ENCODE measurements at places on chromosomes 4 and X. TPM values are rescaled to one million over a fixed set of nuclear protein-coding genes. Genes with fewer than 3 reads are reported as not detected.

DNA sequence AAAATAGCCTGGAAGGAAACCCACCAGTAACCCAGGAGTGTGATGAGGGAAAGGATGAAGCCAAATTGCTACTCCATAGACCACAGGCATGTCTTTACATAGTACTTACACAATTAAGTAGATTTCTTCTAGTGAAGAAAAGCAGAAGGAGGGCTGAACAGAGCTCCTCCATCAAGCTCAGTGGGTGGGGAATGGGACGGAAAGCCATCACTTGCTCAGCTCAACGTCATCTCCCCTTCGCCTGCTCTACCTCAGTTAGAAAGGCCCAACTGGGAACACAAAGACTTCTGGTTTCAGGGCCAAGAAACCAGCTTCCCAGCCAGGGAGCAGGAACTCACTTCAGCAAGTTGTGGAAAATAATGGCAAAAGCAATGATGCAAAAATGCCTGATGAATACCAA lies 36.6 kb downstream of the ADGRG2 start:
- DNase-seq = no peak

ADH7 gene
- total RNA-seq = not detected

CDKL2 gene
- 0.21 TPM for total RNA-seq

- no peak for DNase-seq
Measured at GRCh38 chr4:16884673-16885460, 13.6 kb downstream of the LDB2 start.

HPGD gene
- total RNA-seq = 7.2 TPM

GRCh38 chrX:146055733-146056132 lies 238.1 kb downstream of the SLITRK2 start:
- no peak for DNase-seq

DNA sequence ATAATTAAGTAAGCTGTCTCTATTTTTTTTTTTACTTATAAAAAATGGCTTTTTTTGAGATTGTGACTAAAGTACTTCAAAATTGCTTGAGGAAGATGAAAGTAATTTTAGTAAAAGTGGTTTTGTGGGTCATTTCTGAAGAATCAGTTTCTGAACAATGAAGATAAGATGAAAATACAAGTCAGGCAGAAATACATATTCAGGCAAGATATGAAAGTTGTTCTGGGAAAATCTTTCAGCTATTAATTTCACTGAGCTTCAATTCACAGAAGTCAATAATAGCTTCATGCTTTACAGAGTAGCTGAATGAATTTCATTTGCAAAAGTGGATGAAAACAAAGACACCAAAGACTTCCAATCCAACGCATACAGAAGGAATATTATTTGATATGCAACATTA lies 305.2 kb upstream of the ARSJ start:
- DNase-seq = no peak

GRCh38 chrX:105331244-105331643 lies 110.8 kb upstream of the TEX13A start:
- DNase-seq = no peak

GRCh38 chr4:98482503-98482846 lies 175.9 kb downstream of the TSPAN5 start:
- no peak for DNase-seq

CXCL13 gene
- total RNA-seq = 0.90 TPM

GPR143 gene
- 0.21 TPM for total RNA-seq

GRCh38 chr4:60223208-60223923 lies 976.8 kb upstream of the ADGRL3 start:
- DNase-seq = no peak

DNA sequence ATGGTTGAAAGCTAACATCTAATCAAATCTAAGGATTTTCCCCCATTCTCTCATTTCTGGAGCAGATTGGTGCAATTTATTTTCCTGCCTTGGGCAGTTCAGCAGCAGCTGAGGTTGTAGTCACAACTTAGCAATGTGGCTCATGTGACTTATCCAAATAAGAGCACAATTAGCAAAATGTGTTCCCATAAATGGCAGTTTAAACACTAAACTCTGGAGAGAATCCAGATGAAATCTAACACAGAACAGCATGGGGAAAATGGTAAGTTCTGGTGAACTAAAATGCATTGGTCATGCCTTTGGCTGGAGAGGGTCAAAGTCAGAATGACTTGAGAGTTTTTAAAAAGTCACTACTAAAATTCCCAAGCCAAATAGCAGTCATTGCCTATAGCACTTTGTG lies 422.6 kb upstream of the DIPK2B start:
- DNase-seq = no peak

DNA sequence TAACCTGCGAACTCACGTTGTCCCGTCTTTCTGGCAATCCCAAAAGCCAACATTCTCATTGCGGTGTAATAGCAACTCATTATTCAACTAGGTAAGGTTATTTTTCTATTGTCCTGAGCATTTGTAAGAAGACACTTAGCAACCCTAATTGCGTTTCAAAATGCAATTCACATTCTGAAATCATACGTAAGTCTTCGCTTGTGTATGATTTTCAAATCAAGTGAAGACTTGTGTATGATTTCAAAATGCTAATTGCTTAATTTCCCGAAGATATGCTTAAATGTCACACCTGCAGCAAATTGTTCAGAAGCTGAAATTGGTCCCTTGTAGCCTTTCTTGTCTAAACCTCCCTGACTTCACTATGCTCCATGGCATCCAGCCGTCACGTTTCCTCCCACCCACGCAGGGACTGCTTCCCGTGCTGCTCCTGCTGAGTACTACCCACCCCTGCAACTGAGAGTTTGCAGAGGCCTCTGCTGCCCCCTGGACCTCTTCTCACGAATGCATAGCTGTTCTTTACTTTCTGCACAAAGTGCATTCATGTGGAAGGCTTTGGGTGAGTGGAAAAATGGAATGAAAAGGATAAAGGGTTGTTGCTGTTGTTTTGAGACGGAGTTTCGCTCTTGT lies 40.8 kb upstream of the CLDN24 start:
- DNase-seq = no peak

IQSEC2 gene
- total RNA-seq = 28.9 TPM

DNA sequence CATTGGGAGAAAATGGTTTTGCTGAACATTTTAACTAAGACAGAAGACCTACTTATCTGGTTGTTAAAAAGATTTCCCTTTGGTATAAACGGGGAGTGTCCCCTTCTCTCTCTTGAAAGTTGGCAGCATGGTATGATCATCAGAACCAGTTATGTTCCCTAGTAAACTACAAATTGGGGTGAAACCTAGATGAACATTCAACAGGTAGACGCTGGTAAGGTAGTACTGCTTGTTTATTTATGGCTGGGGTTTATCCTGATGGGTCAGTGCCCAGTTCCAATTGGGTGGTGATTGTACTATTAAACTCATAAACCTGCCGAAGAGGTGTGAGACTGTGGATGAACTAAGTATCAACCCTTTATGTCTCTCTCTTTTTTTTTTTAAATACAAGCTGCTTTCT lies 100.5 kb downstream of the MBNL3 start:
- DNase-seq = no peak

DNA sequence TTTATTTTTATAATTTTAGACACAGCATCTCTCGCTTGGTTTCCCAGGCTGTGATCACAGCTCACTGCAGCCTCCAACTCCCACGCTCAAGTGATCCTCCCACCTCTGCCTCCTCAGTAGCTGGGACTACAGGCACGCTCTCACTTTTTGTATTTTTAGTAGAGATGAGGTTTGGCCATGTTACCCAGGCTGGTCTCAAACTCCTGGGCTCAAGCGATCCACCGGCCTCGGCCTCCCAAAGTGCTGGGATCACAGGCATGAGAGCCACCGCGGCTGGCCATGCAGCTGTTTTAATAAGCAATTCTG lies 39.1 kb downstream of the DHRSX start:
- DNase-seq = no peak

DNA sequence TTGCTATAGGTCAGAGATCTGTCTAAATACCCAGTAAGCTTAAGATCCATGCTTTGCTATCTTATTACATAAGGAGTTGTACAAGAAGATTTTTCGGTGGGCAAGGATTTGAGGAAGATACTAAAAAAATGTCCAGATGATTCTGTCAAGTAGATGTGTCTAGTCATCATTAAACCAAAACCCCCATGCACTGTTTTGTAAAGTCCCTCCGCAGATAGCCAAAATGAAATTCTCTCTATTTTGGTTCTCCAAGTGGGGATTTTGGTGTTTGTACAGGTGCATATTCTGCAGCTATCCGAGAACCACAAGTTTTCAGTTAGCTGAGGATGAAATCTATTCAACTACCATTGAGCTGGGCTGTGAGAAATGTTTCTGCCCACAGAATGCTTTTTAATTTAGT lies 994.8 kb downstream of the NLGN4X start:
- DNase-seq = no peak

GRCh38 chr4:139585473-139585872 lies 29.5 kb upstream of the SETD7 start:
- DNase-seq = no peak

DNA sequence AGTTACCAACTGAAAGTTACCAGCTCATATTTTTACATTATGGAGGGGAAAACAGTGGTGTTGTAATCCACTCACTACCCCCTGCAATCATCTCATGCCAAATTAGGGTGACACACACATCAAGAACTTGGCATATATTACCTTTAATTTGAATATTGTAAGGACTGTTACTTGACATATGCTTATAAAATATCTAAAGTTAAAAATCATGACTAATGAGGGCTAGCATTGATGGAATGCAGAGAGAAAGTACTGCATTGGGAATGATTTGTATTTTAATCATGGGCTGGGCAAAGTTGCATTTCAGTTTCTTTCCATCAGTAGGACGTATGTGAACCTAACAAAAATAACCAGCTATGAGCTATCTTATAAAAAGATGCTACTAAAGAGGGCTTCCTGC lies 517.5 kb upstream of the GRIA3 start:
- no peak for DNase-seq

SPATA18 gene
- 0.30 TPM for total RNA-seq

ABCE1 gene
- total RNA-seq = 70.5 TPM

DNA sequence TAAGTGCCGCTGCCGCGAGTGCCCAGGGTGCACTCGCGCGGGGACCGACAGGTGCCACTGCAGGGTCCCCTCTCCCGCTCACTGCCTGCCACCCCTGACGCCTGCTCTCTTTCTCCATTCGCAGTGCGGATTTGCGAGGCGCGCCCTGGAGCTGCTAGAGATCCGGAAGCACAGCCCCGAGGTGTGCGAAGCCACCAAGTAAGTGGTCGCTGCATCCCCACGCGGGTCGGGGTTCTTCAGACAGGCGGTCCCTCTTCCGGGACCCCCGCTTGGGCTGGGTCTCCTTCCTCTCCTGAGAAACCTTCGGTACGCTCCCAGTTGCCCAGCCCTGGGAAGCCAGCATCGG lies 547 bp downstream of the GUCY1A1 start:
- DNase-seq = no peak

DNA sequence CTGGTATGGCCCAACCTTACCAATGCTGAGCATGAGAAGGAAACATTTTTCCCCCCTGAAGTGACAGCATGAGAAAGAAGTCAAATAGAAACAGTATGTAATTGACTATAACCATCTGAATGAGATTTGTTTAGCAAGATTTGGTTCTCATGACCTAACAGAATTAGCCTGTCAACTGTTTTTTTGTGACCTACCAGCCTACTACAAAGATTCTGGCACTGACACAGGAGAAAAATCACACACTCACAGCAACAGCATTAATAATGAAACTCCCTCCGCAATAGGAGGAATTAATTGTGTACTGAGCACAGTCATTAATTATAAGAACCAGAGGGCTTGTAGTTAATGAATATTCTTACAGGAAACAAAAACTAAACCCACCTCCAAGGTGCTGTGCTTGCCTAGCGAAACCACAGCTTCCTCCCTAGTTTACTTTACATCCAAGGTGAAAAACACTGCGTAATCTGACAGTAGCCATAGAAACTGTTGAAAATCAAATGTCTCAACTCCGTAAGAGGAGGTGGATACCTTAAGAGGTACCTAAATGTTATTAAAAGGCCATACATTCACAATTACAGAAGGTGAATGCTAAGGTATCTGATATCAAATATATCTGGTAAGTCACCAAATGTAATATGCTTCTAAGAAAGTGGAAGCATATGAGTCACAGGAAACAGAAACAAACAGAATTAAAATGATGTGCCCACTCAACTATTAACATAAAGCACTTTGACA lies 34.9 kb downstream of the MMRN1 start:
- DNase-seq = no peak

ABLIM2 gene
- 125 TPM for total RNA-seq

IL3RA gene
- 17.7 TPM for total RNA-seq

DNA sequence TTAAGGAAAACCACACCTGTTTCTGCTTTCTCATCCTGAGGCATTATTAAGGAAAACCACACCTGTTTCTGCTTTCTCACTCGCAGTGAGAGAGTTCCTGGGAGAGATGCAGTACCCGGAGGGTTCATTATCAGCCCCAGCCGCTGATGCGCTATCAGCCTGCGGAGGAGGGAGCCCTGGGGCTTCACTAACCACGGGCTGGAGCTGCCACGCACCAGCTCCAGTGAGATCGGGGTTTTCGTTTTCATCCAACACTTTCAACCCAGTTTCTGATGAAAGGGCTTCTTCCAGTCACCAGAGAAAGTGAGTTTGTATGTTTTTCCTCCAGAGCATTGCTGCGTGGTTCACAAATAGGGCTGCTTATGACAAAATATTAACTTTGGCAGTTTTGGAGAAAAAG lies 93.2 kb upstream of the PRKX start:
- no peak for DNase-seq

GRCh38 chr4:151882072-151882803 lies 121.4 kb upstream of the GATB start:
- DNase-seq = no peak

DNA sequence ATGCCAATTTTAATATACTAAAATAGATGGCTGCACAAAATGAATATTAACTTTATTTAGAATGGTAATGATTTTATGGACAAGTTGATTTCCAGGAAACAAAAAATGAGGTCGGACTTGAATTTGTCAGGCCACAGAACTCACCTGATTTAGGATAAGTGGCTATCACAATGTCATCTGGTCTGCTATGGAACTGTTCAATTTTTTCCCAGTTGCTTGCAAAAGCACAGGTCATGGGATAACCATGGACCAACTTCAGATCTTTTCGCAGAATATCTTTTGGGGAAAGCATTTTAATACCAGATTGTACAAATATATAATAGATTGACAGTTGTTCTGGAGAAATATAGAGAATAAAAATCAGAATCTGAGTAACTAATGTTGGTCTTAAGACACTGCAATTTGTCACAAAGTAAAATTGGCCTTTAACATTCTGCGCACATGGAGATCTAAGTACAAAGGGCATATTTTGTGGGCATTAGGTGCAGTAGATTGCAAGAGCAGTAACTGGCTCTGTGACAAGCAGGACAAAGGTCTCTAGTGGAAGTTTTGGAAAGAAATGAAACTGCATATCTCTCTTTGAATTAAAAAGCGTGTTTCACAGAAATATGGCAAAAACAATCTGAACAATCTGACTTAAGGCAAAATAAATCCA lies 5.4 kb downstream of the SULT1B1 start:
- DNase-seq = no peak

GRCh38 chrX:38806875-38807621 lies 5.8 kb downstream of the MID1IP1 start:
- no peak for DNase-seq

DNA sequence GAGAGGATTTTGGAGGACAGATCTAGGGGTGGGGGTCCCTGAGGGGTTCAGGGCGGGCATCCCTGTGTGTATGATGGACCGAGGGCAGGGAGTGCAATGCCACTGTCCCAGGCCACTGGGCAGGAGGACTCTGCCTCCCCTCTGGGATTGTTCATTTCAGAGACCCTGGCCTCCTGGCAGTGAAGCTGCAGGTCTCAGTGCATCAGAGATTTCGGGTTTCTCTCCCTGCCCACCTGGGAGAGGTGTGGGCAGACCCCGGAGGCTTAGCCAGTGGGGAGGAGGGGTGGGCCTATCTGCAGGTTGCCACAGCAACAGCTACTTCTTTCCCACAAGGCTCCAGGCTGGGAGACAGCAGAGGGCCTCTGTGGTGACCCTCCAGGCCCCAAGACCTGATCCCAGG lies 80.1 kb upstream of the LRPAP1 start:
- no peak for DNase-seq
